ENCODE measurements at places on chromosomes 13 and 19.

DNA sequence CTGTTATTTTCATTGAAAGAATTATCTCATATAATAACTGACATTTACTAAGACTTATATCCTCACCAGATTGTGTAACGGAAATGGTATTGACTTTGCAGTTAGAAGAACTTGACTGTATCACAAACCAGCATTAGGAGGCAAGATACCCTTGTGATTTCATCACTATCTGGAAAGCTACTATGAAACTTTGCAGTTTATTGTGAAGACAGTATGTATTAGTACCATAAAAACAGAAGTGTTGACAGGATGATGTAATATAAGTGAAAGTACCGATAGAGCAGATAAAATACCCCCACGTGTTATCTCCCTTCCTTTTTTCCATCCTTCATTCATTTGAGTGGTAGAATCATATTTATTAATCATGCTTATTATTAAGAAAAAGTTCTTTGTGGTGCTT is 365.7 kb upstream of the KLHL1 start:
- ATAC-seq: no peak

GRCh38 chr13:112877539-112877938 is 91.5 kb upstream of the MCF2L start:
- ATAC-seq: no peak

DNA sequence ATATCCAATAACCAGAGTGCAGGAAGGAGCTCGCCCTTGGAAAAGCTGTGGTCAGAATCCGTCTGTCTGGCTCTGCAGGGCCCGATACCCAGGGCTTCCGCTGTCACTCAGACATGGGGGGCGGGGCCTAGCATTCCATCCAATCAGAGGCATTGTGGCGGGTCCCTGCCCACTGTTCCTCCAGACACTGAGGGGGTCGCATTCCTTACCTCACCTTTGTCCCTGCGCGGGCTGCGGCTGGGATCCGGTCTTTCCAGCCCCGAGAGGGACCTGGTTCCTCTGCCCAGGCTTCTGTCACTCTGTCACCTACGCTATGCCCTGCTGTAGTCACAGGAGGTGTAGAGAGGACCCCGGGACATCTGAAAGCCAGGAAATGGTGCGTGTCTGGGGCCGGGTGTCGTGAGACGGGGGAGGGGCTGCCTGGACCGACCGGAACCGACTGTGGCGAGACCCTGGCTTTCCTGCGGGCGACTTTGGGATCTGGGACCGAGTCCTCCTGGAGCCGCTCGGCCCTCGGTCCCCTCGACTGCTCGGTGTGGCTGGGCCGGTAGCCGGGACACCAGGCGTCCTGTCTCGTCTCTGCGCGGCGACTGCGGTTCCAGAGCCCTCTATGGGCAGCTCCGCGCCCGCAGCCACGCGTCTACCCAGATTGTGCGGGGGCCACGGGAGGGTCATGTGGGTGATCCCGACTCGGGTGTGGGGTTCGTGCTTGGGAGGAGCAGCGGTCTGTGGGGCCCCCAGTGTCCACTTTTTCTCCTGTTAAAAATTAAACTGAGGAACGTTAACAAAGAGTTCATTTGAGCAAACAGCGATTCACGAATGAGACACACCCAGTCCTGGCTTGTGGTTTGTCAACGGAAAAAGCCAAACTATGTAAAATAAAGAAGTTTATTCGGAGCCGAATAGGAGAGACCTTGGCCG is at the start of gene ZNF69:
TSS of gene ZNF69 (plus strand) at position 172 of the 921 bp plus-strand sequence. CDS start at position 314, 142 bp downstream.
- ATAC-seq: peak; percentile 90

GRCh38 chr19:41696402-41697197 is 8.5 kb upstream of the CEACAM7 start:
- ATAC-seq: no peak

- ATAC-seq: no peak
Observed at GRCh38 chr13:84279166-84279565, 396.9 kb upstream of the SLITRK1 start.

DNA sequence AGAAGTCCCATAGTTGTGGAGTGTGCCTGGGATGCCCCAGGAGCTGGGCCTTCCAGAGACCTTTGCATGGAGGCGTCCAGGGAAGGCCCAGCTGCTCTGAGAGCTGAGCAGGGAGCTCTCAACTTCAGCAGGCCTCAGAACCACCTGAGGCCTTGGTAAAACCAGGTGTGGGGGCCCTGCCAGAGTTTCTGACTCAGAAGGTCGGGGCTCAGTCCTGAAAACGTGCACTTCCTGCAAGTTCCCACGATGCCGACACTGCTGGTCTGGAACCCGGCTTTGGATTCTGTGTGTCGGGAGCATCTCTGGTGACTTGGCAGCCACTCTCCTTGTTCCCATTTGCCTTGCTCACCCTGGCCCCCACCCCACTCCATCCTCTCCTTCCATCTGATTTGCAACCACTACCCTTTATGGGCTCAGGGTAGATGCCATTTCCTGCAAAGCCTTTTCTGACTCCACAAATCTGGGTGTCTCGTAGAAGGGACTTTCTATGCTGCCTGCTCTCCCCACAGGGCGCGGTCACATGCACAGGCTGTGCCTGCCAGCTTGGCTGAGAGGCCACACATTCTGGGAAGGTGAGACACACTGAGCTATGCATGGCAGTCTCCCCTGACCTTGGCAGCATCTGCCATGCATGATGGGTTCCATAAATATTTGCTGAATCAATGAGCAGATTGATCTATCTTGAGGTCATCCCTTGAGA is 244.7 kb downstream of the COL4A1 start:
- no peak for ATAC-seq

GRCh38 chr19:16316506-16316882 is 8.1 kb upstream of the KLF2 start:
- peak; percentile 62 for ATAC-seq

DNA sequence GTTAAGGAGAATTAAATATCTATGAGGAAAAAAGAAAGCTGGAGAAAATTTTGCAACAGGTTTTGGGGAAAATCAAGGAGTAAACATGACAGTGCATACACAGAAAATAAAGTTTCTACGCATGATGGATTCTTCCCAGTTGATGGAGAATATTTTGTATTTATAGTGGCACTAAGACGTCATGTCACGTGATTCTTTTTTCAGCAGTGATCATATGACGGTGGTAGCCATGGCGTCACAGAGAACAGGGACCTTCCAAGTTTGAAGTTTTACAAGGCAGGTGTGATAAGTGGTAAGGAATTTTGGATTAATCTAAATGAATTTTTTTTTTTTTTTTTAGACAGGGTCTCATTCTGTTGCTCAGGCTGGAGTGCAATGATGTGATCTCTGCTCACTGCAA is 8.5 kb downstream of the MBD3L1 start:
- ATAC-seq: no peak

DNA sequence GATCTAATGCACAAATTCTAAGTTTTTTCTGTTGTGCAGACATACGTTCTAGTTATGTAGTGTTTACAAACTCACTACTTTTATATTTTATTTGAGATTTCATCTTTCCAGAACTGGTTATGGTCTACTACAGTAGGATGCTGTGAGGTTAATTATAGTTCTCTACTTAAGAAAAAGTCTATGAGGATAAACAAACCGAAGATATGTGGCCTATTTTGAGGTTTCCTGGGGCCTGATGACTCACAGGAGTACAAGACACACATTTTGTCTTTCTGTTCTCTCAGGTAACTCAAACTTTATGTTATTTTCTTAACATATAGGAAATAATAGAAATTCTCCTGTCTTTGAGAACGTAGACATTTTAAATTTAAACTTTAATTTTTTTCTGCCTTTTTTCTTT is 45.1 kb downstream of the PCDH20 start:
- ATAC-seq: no peak

Measured in stimulated activated memory B cell treated with anti-CD40 and anti-IgM and Interleukin-4, amounts not matched to agents 10 μg/mL and 1 μg/mL and 100 μg/mL, for 72 hours (primary cell).